ENCODE measurements at places on chromosomes 7 and 10. TPM values are rescaled to one million over a fixed set of nuclear protein-coding genes. Genes with fewer than 3 reads are reported as not detected.

GRCh38 chr7:21944616-21945453, 864 bp downstream of the CDCA7L start:
- DNase-seq, result peak; percentile 25

GRCh38 chr10:71675295-71675970, 44.1 kb downstream of the C10orf105 start:
- DNase-seq, result no peak

GRCh38 chr10:11050301-11051287, 32.9 kb downstream of the CELF2 start:
- no peak for DNase-seq

- DNase-seq, result no peak
Measured at GRCh38 chr10:102310361-102311024, 65.2 kb downstream of the GBF1 start.

- no peak for DNase-seq
Measured at GRCh38 chr10:48659790-48660189, 24.9 kb upstream of the WDFY4 start.

DNA sequence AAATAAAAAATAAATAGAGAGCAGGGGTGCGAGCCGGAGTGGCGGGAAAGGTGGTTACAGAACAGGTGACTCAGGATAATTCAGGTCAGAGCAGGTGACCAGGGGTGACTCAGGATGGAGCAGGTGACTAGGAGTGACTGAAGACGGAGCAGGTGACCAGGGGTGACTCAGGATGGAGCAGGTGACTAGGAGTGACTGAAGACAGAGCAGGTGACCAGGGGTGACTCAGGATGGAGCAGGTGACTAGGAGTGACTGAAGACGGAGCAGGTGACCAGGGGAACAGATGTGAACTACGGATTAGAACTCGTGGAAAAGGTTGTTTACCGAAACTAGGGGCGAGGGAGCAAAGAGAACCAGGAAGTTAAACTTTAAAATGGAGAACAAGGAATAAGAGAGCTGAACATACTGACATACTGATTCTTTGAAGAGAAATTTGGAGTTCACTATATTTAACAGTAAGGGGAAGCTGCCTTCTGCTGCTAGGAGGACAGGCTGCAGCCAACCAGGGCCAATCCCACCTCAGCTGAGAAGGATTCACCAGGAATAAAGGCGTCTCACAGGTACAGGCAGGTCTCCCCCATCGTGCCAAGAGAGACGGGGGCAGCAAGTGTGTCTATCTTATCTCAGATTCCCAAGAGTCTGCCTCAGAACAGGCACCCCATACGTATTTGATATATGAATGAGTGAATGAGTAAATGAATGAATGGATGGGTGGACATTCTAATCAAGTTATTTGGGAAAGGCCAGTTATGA, 101.3 kb downstream of the CPXM2 start:
- no peak for DNase-seq

DNA sequence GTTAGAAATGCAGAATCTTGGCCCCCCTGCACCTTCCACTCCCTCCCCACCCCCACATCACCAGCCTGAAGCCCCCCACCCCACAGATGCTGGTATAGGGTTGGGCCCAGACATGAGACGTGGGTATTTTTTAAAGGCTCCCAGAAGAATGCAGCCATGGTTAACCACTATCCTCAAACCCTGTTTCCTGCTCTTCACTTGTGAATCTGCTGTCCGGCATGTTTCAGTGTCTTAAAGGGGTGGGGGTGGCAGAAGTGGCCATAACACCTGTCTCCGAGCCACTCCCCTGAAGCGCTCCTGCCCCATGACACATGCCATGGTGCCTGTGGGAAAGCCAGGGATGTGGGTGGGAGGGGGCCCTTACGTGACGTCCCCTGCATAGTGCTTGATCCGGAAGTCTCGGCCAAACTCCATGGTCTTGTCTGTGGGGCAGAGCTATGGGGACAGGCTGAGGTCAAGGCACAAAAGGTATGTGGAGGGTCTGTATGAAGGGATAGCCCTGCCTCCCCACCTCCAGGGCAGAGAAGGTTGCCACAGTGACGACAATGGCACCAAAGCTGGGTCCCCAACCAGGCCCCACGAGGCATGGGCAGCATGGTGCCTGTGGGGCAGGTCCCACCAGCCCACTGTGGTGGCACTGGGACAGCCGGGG, 9.6 kb downstream of the MYO1G start:
- no peak for DNase-seq

Gene FMC1
- 32.3 TPM for total RNA-seq

Gene IRF5
- total RNA-seq, result 4.6 TPM

Gene REEP3
- 25.4 TPM for total RNA-seq
